C1 segment of cervical spinal cord (tissue), 14 donors: ENCODE measurements at places on chromosomes 5 and 9.

DNA sequence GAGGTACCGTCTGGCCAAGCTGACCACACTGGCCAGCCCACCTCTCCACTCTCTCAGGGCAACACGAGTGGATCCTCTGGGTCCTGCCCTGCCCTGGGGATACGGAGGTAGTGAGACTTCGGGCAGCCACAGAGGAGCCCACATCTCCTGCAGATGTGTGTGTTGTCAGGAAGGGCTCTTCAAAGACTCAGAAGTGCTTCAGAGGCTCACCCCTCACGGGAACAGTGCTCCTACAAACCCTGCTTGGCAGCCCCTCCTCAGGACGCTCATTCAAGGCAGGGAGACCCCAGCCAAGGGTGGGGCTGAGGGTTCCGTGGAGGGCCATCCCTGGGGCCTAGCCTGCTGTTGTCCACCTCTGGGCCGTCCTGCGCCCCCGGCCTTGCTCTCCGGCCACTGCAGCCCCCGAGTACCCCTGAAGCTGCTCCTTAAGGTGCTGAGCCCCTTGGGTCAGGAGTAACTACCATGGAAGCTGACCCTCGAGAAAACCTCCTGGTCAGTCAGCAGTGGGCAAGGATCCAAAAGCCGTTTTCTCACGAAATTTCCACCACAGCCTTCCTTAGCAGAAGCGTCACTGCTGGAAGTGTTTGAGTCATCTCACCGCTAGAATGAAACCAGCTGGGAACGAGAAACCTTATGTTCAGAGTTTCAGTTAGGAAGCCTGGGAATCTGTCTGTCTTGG lies 23.2 kb upstream of the LRRC14B start:
- DNase-seq, result no peak

- no peak for DNase-seq
Measured at GRCh38 chr5:176180781-176181180, 57.4 kb upstream of the SIMC1 start.

DNA sequence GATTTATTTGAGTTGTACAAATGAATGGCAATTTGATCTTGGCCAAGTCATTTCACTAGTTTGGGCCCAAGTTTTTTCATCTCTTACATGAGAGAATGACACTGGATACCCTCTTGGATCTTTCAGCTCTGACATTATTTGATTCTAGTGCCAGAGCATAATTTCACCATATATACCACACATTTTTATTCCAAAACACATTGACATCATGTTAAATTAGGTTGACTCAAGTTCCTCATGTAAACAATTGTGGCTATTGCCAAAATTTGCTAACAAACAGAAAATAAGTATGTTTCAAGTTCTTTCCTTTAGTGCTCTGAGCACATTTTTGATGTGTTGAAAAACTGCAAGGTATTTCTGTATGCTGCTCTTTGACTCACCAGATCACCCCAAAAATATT lies 375.8 kb downstream of the ZNF608 start:
- DNase-seq, result no peak

GRCh38 chr9:131690462-131690861 lies 49.4 kb downstream of the RAPGEF1 start:
- no peak for DNase-seq

DNA sequence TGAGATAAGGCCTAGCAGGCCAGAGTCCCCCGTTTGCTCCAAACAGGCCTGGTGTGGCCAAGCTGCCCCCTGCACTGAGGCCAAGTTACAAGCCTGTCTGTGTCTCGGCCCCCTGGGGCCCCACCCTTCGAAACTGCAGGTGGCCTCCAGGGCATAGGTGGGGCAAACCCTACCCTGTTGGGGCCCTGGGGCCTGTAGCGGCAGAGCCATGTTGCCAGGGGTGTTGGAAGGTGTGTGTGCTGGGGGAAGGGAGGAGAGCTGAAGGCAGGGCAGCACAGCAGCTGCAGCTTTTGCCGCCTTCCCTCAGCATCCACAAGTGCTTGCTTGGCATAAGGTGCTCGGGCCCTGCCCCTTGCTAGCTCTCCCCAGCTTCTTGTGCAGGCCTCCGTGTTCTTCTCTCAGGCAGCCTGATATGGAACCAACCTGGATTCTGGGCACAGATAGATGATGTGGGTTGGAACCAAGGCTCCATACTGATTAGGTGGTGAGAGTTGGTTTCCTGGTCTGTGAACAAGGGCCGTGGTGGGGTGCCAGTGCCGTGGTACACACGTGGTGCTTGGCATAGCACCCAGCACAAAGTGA lies 12.7 kb downstream of the IRF1 start:
- DNase-seq, result no peak

DNA sequence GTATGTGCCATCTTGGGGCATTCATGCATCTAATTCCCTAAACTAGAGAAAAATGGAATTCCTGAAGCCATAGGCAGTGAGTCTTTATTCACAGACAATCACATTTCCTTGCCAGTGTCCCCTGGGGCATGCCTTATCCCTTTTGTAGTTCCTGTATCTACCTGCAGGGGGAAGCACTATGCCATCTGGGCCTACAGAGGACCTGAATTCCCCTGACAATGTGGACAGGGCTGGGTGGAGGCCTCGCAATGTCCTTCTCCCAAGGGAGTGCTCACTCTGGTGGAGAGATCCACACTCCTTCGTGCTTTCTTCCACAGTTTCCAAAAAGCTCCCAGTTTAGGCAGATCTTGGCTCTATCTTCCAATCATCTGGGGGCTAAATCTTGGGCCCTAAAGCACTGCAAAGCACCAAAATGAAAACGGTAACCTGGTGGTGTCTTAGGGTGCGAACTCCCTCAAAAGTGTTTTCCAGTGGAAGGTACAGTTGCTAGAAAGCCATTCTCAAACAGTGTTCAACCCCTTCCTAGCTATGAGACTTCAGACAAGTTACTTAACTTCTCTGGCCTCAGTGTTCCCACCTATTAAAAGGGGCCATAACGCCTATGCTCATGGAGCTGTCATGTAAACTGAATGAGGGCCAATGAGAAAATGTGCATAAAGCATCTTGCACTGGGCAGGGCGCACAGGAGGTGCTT lies 17.5 kb downstream of the WHRN start:
- DNase-seq, result peak; percentile 46

GRCh38 chr9:110820381-110820780 lies 151.8 kb downstream of the MUSK start:
- no peak for DNase-seq
